Pulmonary artery endothelial cell (primary cell): ENCODE measurements at places on chromosomes 12 and 14. TPM values are rescaled to one million over a fixed set of nuclear protein-coding genes. Genes with fewer than 3 reads are reported as not detected.

Gene OR6C75
- not detected in 2 replicates for total RNA-seq

- DNase-seq, result no peak
Measured at GRCh38 chr12:41302979-41303403, 114.9 kb downstream of the PDZRN4 start.

GRCh38 chr12:26732005-26732908 lies 100.7 kb downstream of the ITPR2 start:
- DNase-seq, result no peak

Gene DTX1
- not detected in 2 replicates for total RNA-seq

DNA sequence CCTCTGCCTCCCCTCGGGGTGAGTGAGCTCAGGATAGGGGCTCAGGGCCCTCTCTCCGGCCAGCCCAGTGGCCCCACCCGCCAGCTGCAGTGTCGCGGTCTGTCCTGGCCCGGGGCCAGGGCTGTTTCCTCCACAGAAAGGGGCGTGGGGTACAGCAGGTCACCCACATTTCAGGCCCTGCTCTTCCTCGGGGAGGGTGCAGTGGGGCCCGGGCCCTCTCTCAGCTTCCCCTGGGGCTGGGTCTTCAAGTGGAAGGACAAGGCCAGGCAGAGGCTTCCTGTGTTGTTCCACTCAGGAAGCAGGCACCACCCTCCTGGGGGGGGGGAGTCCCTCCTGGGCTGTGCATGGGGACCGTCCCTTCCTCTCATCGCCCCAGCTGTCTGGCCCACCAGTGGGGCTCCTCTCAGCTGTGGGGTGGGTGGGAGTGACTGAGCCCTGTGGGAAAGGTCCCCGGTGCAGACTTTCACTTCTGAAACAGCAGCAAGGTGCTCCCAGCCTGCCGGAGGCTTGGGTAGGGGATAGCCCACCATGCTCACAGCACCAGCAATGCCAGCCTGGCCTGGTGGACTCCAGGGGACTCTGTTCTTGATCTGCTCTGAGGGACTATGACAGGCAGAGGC lies 3.7 kb downstream of the GPR132 start:
- no peak for DNase-seq

DNA sequence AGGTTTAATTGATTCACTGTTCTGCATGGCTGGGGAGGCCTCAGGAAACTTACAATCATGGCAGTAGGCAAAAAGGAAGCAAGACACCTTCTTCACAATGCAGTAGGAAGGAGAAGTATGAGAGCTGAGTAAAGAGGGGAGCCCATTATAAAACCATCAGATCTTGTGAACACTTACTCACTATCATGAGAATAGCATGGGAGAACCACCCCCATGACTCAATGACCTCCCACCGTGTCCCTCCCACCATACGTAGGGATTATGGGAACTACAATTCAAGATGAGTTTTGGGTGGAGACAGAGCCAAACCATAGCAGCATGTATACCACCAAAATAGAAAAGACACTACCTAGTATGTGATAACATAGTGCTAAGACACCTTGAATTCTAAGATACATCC lies 2.9 kb upstream of the HMGA2 start:
- no peak for DNase-seq

DNA sequence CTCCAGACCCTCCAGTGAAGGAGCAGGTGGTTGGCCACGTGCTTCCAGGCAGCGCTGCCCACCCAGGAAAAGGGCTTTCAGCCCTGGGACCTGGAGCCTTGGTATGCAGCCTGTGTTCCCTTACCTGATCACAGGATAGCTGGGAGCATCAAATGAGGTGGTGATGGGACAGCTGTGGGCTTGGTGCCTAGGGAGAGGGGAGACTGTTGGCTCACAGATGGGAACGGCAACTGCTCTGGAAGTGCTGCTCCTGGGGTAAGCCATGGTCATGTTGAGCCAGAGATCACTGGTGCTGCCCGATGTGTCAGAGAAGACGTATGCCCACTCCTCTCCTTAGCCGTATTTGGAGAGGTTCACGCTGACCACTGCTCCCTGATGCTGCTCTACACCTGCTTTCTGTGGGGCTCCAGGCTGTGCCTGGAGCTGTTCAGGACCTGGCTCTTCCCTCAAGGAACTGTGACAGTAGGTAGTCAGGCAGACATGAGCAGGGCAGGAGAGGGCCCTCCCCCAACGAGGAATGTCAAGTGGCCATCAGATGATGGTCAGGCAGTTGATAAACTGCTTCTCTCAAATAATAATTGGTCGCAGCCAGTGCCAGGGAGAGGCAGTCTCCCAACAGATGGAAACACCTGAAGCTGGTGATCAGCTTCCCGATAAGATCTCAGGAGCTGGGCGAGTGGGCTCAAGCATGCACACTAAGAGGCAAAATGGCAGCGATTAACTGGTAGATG lies 2.8 kb upstream of the CYP46A1 start:
- no peak for DNase-seq

DNA sequence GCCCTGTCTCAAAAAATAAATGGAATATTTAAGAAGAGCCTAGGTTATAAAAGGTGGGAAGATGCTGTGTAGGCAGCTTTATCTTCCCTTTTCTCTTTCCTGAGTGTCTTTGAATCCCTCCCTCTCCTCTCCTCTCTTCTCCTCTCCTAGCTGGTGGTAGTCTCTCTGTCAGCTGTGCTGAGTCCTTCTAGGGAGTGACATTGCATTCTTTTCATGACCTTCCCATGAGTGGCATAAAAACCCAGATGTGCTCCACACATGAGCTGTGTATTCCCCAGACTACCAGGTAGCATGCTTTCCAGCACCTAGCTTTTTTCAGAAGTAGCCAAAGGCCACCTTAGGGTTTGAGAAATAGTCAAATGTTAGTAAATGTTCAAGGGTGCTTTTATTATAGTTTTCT lies 23.6 kb downstream of the SAMD4A start:
- DNase-seq, result no peak

- DNase-seq, result no peak
Measured at GRCh38 chr12:19967001-19967400, 401.3 kb upstream of the PDE3A start.

DNA sequence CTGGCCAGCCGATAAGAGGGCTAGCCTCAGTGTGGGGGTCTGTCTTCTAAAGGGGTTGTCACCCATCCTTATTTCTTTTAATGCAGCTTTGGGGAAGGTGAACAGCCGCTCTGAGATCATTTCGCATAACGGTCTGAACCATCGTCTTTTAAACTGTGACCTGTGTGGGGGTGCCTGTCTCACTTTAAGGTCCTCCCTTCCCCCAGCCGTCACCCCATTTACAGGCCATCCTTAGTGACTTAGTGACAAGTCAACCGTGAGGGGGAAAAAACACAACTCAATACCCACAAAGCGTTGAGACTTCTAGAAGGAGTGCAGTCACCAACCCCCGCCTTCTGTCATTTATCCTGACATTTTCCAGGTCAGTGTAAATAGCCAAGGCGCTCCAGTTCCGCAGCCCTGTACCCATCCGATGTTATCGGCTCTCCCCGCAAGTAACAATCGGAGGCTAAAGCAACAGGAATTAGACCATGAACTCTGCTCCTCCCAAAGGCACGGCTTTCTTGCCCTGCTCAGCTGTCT lies 505 bp upstream of the DENND5B start:
- no peak for DNase-seq

DNA sequence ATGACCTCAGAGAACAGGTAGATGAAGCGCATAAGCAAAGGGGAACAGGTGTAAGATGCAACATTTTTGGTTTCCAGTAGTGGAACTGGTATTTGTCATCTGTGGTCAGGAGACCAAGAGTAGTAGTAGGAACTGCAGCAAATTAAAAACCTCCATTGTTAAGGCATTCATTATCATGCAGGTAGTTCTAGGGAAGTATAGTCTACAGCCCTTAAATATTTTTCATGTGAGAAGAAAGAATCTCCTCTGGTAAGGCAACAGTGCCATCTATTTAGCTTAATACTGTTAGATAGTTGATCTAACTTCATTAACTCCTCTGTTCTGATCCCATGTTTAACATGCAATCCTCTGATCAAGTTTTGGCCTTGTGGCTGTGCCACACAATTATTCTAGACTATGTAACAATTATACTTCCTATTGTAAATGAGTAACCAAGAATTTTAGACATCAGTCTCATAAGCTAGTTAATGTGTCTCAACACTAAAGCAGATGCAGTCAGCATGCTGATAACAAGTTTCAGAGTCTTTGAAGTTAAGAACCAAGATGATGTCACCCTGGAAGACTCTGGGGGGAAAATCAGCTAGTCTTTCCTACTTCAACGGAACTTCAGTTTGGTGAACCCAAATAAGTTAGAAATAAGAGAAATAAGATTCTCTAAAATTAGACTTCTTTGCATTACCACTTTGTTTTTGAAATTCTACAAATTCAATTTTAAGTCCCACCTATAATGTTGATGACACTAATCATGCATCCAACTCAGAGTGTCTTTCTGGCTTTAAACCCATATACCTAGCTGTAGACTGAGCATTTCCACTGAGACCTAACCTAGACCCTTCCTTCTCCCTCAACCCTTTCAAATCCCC lies 70.9 kb downstream of the STXBP6 start:
- no peak for DNase-seq

Gene KERA
- total RNA-seq, result not detected in 2 replicates

DNA sequence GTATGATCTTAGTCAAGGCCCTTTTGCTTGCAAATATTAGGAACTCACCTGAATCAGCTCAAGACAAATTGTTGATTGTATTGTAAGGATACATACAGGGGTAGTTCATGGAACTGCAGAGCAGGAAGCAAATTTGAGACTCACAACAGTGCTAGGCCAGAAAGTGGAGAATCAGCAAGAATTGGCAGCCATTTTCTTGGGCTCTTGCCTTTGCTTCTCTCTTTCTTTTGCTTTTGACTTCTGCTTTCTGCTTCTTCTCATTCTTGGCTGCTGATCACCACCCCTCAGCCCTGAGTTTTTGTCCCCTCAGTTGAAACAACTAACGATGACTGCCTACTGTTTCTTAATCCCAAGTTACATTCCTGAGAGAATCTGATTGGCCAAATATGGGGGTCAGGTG lies 34.8 kb downstream of the KCNK13 start:
- no peak for DNase-seq

DNA sequence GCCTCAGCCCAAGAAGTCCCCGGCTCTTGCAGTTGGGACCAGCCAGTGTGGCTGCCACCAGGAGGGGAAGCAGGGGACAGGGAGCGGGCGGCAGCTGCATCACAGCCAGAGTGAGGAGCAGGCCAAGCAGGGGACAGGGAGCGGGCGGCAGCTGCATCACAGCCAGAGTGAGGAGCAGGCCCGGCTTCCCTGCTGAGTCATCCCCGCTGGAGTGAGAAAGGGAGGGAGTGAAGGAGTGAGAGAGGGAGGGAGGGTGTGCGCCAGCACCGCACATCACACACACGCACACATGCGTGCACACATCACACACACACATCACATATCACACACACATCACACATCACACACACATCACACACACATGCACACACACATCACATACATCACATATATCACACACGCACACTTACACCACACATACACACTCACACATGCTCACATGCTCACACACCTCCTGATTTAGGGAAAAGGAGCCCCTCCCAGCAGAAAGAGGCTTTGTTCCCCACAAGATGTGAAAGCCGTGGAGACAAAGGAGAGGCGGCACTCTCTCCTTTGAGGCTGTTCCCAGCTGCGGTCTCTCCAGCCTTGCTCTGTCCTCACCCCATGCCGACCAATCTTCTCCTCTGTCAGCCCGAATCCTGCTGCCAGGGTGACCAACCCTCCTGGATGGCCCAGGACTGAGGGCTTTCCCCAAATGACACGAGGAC lies 16.7 kb upstream of the ZDHHC22 start:
- no peak for DNase-seq

DNA sequence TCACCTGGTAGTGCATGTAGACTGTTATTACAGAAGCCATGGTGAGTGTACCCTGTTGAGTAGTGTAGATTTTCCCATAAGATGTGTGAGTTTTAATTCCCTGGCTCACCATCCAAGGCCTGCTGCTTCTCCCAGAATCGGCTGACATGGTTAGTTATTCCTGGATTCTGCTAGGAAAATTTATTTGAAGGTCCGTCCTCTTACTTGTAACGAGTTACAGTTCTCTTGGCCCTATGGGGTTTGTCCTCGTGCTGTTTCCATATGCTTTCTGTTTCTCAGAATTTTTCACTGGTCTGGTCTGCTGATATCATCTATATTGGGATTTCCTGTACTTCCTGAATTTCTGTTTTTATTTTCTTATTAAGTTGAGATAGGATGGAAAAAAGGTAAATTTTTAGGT lies 423.3 kb upstream of the RGS6 start:
- DNase-seq, result no peak

Gene BIN2
- not detected in 2 replicates for total RNA-seq

- no peak for DNase-seq
Measured at GRCh38 chr12:25686351-25686750, 133.3 kb upstream of the LMNTD1 start.

Gene CMKLR1
- total RNA-seq, result 0.13 TPM in 1 of 2 replicates, not detected in the other

GRCh38 chr12:109130297-109131153 lies 14.1 kb downstream of the ACACB start:
- DNase-seq, result no peak

Gene KRT6C
- total RNA-seq, result 0.07 TPM in 1 of 2 replicates, not detected in the other

DNA sequence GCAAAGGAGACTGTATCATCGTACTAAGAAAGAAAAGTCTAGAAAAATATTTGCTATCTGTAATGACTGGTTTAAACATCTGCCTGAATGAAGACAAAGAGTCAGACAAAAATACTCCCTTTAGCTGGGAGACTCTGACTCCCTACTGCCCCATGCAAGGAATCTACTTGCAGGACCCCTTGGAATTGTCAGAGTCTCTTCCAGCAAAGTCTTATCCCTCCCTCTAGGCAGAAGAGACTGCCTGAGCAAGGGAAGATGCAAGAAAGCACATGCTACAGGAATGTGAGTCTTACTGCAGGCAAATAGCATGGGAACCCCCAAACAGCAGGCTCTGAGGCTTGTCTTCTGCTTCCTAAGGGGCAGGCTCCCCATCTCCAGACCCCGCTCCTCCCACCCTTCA lies 154.0 kb downstream of the KCNA5 start:
- no peak for DNase-seq

- no peak for DNase-seq
Measured at GRCh38 chr14:92198804-92199203, 77.0 kb downstream of the CPSF2 start.

Gene BATF
- total RNA-seq, result 1.1 and 1.4 TPM in 2 replicates

Gene ALG10
- total RNA-seq, result 16.4 and 25.5 TPM in 2 replicates

DNA sequence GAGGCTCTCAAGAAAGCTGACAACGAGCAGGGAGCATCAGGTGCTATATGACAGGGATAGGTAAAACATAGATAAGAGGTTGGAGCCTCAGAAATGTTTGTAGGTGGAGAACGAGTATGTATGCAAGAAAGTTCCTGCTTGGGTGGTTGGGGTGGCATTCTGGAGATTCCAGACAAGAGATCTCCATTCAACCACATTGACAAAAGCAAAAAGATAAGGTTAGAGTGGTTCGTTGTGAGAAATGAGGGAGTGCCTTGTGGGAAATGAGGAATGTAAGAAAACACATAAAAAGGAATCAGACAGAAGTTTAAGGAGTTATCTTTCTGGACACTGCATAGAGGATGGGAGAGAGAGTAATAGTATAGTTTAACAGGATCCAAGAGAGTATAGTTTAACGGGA lies 290.3 kb downstream of the DPF3 start:
- DNase-seq, result no peak

Gene STYK1
- 21.8 and 25.5 TPM in 2 replicates for total RNA-seq

DNA sequence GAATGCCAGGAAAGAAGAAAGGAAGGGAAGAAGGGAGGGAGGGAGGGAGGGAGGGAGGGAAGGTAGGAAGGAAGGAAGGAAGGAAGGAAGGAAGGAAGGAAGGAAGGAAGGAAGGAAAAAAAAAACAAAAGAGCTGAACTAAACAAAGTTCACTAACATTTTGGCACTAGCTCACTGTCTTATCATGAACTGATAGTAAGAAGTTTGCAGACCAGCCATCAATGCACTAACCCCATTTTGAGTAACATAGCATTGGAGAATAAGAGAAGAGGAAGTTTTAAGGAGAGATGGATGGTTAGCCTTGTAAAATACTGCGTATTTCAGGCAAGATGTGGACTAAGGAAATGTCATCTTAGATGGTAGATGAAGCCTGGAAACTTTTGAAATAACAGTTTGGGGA lies 1136.0 kb downstream of the FLRT2 start:
- DNase-seq, result no peak
